Activated naive CD8-positive, alpha-beta T cell treated with anti-CD3 and anti-CD28 coated beads, Interleukin-2, amount 50 U/mL, for 16 hours (primary cell): ENCODE measurements at places on chromosomes 11 and 22.

GRCh38 chr22:44298406-44299091, 14.2 kb downstream of the SHISAL1 start:
- DNase-seq = no peak

DNA sequence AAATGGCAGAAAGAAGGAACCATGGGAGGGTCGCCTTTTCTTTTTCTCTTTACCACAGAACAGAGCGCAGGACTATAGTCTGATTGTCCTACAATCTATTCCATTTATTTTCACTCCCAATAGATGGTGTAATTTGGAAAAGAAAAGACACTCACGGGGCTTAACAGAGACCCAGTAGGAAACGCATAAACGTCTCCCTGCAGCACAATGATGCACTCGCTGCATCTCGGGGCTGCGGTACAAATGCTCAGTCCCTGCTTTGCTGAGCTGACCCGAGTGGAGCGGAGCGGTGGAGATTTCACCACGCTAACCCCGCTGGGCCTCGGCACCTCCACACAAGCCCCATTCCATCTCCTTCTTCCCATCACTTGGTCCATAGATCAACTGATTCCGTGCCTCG, 1.5 kb downstream of the FEZ1 start:
- DNase-seq = no peak

- no peak for DNase-seq
These were observed 21.8 kb downstream of the RNF169 start for GRCh38 chr11:74770456-74770855.

GRCh38 chr11:85855341-85855656, at the start of gene CCDC83:
Gene CCDC83 (plus strand): TSS chr11:85855383. CDS start chr11:85865124, 9,741 bp downstream.
- no peak for DNase-seq

GRCh38 chr22:50260434-50260800, 1.1 kb downstream of the MAPK12 start:
- no peak for DNase-seq

- DNase-seq = no peak
These were observed 166.6 kb downstream of the COMMD9 start for GRCh38 chr11:36122671-36123070.

- DNase-seq = no peak
These were observed 607 bp downstream of the MRPL11 start for GRCh38 chr11:66437979-66438503.

DNA sequence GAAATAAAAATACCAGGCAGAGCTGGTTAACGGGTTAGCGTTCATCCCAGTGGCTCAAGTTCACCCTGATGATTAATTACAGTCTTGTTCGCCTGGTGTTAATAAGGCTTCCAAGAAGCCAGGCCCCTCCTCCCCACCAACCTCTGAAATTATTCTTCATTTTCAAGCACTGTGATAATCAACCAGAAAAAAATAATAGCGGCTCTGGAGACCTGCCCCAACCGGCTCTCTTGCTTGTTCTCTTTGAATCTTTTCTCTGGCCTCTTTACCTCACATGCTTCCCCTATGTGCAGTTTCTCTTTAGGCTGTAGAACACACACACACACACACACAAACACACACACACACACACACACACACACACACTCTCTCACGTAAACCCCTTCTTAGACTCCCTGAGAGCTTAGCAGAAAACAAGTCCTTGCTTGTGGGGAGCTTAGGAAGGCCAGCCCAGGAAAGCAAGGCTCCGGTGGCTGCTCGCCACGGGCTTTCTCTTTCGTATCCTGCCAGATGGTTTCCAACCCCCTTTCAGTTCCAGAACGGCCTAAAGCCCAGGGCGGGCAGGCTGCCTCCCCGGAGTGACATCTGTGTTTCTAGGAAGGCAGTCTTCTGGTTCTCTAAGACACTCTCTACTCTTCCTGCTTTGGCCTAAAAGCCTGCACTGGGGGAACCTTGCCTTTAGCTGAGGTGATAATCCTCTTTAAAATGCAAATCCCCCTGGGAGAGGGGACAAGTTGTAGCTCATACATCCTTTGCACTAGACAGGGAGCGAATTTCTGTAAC, 106.4 kb upstream of the SESN3 start:
- DNase-seq = peak; percentile 6

DNA sequence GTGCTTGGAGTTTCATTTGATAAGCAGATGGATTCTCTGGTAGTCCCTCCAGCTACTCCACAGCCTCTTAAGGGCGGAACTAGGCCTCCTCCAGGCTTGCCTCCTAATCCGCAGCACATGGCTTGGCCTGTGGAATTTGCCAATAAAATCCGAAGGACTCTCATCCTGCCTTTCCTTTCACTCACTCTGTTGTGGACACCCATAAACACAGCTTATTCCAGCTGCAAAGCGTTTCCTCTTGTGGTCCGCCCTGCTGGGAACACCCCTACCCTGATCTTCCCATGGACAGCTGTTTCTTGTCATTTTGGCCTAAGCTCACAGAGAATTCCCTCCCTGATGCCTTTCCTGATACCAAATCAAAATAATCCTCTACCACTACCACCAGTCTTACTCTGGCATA, 546.2 kb downstream of the NTM start:
- DNase-seq = no peak

- DNase-seq = no peak
These were observed 760.2 kb downstream of the KCNA4 start for GRCh38 chr11:29256580-29256979.

- no peak for DNase-seq
These were observed 104.0 kb downstream of the SIK3 start for GRCh38 chr11:116994195-116994594.

DNA sequence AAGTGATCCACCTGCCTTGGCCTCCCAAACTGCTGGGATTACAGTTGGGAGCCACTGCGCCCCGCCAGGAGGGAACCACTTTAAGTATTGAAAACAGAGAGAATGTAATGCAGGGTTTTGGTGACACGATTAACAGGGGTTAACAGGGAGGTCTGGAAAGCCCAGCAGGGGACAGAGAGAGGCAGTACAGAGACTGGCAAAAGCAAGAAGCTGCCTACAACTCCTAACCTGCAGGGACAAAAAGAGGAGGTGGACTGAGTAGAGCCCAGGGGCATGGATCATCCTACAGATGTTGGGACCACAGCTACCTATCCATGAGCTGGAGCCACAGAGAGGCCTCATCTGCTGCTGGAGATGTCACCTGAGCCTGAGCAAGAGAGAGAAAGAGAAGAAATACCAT, 1.7 kb upstream of the SPINDOC start:
- DNase-seq = no peak

DNA sequence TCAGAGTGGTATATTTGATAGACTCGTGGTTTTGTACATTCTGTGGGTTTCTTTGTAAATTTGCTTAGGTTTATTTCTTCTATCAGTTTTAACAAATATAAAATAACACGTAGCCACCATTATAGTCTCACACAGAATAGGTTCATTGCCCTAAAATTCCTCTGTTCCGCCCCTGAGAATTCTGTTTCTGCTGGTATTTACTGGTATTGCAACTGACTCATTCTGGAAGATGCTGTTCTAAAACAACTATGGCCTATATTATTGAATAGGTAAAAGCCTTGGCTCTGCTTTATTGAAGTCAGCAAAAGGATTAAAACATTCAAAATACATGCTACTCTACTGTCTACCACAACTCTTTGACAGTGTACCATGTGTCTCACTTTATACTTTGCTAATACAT, 119.1 kb upstream of the CHORDC1 start:
- DNase-seq = no peak

GRCh38 chr11:65982824-65983588, 19.0 kb downstream of the EIF1AD start:
- no peak for DNase-seq

DNA sequence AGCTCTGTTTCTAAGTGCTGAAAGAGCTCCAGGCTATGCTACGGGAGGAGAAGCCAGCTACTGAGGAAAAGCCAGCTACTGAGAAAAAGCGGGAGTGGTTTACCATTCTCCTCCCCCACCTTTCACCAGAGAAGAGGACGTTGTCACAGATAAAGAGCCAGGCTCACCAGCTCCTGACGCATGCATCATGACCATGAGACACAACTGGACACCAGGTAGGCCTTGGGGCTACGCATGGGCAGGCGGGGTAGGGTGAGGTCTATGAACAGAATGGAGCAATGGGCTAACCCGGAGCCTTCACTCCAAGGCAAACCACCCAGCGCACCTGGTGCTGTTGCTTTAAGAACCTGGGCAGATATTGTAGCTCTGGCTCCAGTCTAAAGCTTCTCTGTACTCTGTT, 1.1 kb downstream of the IL18BP start:
- DNase-seq = no peak

- no peak for DNase-seq
These were observed 704.8 kb downstream of the DLG2 start for GRCh38 chr11:84922212-84922805.

- no peak for DNase-seq
These were observed 9.9 kb downstream of the TMPRSS13 start for GRCh38 chr11:117919341-117919740.

GRCh38 chr11:1690167-1691025, 6.6 kb upstream of the KRTAP5-6 start:
- no peak for DNase-seq

- DNase-seq = no peak
These were observed 15.9 kb upstream of the CDC42EP2 start for GRCh38 chr11:65298655-65299179.

DNA sequence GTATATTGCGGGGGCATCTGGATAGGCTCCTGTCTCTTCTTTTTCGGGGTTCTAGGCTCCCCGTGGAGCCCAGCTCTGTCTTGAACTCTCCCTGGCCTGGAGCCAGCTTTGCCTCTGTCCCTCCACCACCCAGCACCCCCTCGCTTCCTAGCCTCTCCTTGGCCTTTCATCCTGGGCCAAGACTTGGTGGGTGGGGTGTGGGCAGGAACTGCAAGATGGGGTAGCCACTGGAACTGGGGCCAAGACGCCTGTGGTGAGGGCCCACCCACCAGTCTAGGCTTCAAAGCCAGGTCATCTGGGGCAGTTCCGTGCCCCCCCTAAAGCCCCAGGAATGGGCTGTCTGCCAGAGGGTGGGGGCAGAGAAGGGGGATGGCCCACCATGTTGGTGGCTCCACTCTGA, 1.7 kb upstream of the CRYBB1 start:
- DNase-seq = no peak

DNA sequence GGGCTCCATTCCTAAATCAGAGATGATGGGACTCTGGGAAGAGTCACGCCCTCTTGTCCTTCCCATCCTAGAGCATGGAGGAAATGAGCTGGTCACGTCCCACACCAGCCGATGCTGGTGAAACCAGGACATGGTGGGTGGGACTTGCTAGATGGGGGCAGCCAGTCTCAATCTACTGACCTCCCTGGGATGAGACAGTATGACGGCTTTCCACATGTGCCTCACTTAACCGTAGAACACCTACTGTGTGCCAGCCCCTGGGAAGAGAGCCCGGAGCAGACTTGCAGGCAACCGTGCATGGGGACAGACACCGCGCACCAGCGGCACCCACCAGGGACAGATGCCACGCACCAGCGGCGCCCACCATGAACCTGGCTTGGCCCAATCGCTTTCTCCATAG, 3.8 kb downstream of the OSBPL5 start:
- DNase-seq = no peak

- no peak for DNase-seq
These were observed 145.0 kb downstream of the CCDC34 start for GRCh38 chr11:27217948-27218420.

DNA sequence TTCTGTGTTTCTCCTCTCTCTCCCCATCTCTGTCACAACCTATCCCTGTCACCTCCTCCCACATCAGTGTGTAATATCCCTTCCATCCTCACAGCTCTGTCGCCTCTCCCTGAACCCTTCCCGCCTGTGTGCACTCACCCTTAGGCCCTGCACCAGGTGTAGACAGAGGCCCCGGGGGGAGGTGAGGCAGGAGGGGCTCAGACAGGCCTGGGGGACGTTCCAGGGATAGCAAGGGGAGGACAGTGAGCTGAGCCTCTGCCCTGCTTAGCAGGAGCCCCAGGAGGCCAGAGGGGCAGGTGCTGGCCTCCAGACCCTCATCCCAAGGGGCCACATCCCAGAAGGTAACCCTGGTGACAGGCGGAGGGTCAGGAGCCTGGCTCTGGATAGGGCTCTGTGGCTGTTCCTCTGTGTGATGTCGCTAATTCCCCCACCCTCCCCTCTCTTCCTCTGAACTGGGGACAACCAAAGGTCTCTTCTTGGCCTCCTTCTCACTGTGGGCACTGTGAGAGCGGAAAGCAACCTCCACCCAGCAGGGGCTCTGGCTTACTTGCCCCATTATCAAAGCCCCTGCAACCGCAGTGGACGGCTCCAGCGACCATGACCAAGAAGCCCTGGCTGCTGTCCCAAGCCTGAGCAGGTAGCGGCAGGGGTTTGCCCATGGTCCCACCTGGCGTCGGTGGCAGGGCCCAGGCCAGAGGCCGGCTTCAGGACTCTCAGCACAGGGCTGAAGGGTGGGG, 35.7 kb downstream of the KCNJ4 start:
- no peak for DNase-seq

DNA sequence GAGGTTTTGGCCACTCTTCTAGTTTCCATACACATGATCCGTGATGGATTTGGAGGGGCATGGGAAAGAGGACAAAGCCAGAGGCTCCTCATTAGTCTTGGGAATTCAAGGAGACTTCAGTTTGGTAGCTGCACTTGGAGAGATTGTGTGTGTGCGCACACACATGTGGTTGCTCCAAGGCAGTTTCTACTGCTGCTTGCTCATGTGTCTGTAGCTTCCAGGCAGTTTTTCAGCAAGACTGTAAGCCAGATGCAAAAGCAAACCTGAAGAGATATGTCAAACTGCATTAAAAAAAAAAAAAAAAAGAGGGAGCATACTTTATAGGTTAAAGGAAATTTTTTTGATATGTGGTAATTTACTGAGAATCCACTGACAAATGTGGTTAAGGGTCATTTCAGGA, 95.7 kb downstream of the OSBP2 start:
- no peak for DNase-seq

DNA sequence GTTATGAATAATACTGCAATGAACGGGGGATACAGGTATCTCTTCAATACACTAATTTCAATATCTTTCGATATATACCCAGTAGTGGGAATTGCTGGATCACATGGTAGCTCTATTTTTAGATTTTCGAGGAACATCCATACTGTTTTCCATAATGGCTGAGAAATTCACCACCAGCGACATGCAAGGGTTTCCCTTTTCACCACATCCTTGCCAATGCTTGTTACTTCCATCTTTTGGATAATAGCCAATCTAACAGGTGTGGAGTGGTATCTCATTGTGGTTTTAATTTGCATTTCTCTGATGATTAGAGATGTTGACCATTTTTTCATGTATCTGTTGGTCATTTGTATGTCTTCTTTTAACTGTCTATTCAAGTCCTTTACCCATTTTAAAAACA, 5.9 kb downstream of the IL10RA start:
- DNase-seq = no peak

DNA sequence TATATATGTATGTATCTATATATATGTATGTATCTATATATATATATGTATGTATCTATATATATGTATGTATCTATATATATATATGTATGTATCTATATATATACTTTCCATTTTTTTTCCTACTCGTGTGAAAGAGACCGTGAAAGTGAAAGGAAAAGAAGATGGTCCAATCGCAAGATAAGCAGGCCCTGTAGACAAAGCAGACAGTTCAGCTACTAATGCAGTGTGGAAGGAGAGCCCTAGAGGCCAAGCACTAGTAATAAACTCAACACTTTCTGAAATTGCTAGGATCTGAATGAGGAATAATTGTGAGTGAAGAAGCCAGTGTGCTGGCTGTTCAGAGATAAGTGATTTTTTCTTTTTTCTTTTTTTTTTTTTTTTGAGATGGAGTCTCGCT, 47.2 kb downstream of the MCHR1 start:
- no peak for DNase-seq
